Cardiac fibroblast (primary cell): ENCODE measurements at places on chromosomes 11 and 22.

- DNase-seq: peak; percentile 66
Measured at GRCh38 chr11:135075740-135076139, 663.7 kb upstream of the B3GAT1 start.

- no peak for DNase-seq
Measured at GRCh38 chr11:133984828-133985227, 28.1 kb upstream of the IGSF9B start.

DNA sequence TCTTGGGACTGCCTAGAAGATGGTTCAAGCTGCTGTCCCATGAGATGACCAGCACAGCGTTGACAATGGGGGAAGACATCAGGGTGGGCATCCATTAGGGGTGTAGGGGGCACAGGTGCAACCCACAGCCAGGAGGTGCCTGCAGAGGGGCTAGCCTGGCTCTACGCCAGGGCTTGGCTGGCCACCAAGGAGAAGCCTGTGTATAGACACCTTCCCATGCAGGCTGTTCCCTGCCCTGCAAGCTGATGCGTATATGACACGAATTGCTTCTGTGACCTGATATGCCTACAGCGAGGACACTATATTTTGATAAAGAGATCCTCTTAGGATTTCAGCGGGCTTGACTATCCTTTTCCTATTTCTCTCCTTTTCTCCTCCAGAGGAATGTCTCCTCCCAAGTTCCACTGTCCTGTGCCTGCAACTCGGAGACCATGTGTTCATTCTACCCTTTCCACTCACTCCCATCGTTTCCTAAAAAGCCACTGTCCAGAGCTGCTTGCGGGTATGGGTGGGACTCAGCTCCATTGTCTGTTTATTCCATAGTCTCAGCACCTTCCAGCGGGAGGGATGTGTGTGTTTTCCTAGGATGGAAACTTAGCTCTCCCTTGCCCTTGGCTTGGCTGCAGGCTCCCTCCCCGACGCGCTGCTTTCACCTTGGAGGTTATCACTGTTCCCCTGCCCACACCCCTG lies 56.1 kb downstream of the ST14 start:
- no peak for DNase-seq

DNA sequence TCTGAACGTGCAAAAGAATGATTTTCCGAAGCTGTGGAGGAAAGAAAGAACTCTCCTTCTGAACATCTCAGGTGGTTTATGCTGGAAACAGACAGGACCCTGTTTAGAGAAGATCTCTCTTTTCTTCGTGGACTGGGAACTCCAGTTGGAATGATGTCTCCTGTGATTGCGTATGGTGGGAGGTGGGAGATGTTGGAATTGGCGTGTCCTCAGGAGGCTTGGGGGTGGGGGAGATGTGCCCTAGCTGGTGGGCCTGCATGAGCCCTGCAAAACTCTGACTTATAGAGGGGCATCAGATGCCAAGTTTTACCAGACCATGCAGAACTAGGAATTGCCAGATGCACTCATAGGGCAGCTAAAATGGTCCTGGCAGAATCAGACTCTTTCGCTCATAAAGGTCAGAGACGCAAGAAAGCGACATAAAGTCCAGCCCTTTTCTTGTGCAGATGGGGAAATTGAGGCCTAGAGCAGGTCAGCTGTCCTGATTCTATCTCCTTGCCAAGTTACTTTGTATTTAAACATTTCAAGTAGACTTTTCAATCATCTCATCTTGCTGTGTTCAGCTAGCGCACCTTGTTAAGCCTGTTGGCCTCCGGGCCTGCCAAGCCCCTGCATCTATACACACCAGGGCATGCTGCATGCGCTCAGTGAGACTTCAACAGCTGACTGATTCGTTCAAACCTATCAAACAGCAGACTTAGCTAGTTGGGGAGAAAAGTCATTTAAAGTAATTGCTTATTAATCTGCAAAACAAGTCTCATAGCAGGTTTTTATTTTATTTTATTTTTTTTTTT lies 34.2 kb upstream of the EHF start:
- DNase-seq: peak; percentile 8

DNA sequence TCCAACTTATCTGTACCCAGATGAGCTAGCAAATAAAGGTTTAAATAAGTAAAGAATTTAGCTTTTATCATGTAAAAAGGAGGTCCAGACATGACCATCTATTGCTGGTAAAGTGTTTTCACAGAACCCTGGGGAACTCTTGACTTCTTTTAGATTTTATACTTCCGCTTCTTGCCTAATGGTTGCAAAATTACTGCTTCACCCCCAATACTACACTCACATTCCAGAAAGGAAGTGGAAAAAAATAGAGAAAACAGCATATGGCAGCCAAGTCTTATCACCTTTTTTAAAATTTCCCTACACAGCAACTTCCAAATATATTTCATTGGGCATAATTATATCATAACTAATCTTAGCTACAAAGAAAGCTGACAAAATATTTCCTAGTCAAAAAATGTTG lies 12.1 kb downstream of the BBOX1 start:
- peak; percentile 36 for DNase-seq

GRCh38 chr22:27829620-27830019 lies 28.1 kb upstream of the MN1 start:
- no peak for DNase-seq

GRCh38 chr11:20203831-20204230 lies 43.6 kb upstream of the DBX1 start:
- no peak for DNase-seq

GRCh38 chr11:126645186-126645585 lies 289.7 kb downstream of the ST3GAL4 start:
- no peak for DNase-seq

DNA sequence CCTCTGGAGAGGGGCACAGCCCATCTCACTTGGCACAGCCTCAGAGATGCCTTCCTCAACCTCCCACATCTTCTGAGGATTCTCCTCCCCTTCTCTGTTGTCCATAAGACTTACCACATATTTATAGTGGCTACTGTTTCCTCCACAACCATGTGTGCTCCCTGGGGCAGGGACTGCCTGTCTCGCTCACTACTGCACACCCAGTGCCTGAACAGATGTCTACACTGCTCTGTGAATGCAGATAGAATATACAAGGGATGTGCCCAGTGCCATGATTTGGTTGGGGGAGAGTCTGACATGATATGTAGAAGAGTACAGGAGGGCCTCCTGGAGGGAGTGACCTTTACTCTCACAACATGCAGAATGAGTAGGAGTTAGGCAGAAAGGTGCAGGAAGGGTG lies 67.3 kb upstream of the ANO1 start:
- DNase-seq: no peak

- DNase-seq: peak; percentile 59
Measured at GRCh38 chr11:108616549-108616948, 23.0 kb upstream of the EXPH5 start.

GRCh38 chr11:125979511-125979910 lies 33.7 kb downstream of the VSIG10L2 start:
- DNase-seq: no peak

DNA sequence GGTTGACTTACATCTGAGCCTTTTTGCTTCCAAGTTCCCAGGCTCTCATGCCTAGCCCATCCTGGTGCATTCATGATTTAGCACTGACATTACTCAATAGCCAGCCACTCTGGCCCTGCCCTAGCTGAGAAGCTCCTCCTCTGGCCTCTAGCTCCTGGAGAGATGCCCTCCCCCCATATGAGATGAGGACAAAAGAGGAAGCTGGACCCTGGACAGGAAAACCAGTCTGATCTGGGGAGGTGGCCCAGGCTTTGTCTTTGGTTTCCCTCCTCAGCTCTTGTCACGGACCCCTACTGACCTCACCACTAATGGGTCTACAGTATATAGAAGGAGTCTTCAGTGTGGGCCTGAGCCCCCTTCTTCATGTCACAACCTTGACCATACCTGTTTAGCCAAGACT lies 3.0 kb downstream of the RHOG start:
- peak; percentile 46 for DNase-seq

GRCh38 chr11:94588366-94588942 lies 21.3 kb downstream of the PIWIL4 start:
- no peak for DNase-seq

- no peak for DNase-seq
Measured at GRCh38 chr22:43188829-43189545, 2.1 kb upstream of the TTLL12 start.

- DNase-seq: no peak
Measured at GRCh38 chr11:68406324-68407313, 53.9 kb upstream of the PPP6R3 start.
